ENCODE measurements at places on chromosomes 13 and 19. TPM values are rescaled to one million over a fixed set of nuclear protein-coding genes. Genes with fewer than 3 reads are reported as not detected.

Gene CERS4
- 55.6 TPM for total RNA-seq

Gene PSG1
- not detected for total RNA-seq

Gene ABCC4
- 18.5 TPM for total RNA-seq

Gene DCAF15
- 10.6 TPM for total RNA-seq

Gene NCAN
- 241 TPM for total RNA-seq

Gene ZNF737
- total RNA-seq: 78.9 TPM

Gene PSG2
- not detected for total RNA-seq

Gene IGFL2
- 0.92 TPM for total RNA-seq

Gene PTH2
- not detected for total RNA-seq

Gene PLEKHG2
- total RNA-seq: 19.8 TPM

Gene PRRG2
- total RNA-seq: 1.2 TPM

Gene SIGLEC8
- total RNA-seq: 2.3 TPM

Gene FUT3
- not detected for total RNA-seq

Gene TBC1D4
- 14.8 TPM for total RNA-seq

Gene DMRTC2
- total RNA-seq: not detected

Gene PDE4C
- total RNA-seq: 3.9 TPM

Gene CARS2
- 46.1 TPM for total RNA-seq

Gene CEACAM3
- not detected for total RNA-seq

Gene RCBTB1
- 30.9 TPM for total RNA-seq

Gene NLRP11
- under 0.01 TPM for total RNA-seq

Gene CCNE1
- 6.7 TPM for total RNA-seq

Gene CRX
- total RNA-seq: not detected

Gene ALG11
- total RNA-seq: 26.8 TPM

Gene RUBCNL
- 5.8 TPM for total RNA-seq

Gene EXOC3L2
- total RNA-seq: 0.23 TPM

Gene PODNL1
- 1.6 TPM for total RNA-seq

Gene ZNF112
- 21.2 TPM for total RNA-seq

Gene PRR36
- 3.5 TPM for total RNA-seq

Gene HPN
- 0.23 TPM for total RNA-seq

Gene KIR2DL3
- not detected for total RNA-seq

Gene STX10
- total RNA-seq: 23.8 TPM

Gene RNF113B
- total RNA-seq: not detected

Gene SHC2
- total RNA-seq: 21.0 TPM

Gene CGB7
- total RNA-seq: not detected

Gene HAUS8
- 3.2 TPM for total RNA-seq

Gene SKA3
- 18.0 TPM for total RNA-seq

All from diencephalon (tissue), 1 donor.